Left kidney (tissue), 8 donors: ENCODE measurements at places on chromosomes 3 and 15.
A peak's percentile ranks its signal among the peaks of the same experiment; 100 is the strongest.

- no peak for DNase-seq
These were observed 244.7 kb upstream of the ZPLD1 start for GRCh38 chr3:102189956-102190723.

DNA sequence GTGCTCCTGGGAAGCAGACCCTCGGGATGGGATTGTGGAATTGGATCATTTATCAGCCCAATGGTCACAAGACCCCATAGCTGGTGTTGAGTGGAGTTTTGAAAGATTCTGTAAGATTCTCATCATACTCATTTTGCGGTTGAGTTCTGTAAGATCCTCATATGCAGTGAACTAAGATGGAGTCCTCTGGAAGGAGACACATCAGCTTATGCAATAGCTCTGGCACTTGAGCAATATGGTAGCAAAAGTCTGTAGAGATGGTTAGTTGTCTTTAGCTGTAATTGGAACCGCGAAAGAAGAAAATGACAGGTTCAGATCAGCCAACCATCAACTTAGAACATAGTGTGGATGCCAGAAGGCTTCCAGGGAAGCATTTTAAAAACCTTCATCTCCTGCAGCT, 184.5 kb upstream of the TSC22D2 start:
- no peak for DNase-seq

DNA sequence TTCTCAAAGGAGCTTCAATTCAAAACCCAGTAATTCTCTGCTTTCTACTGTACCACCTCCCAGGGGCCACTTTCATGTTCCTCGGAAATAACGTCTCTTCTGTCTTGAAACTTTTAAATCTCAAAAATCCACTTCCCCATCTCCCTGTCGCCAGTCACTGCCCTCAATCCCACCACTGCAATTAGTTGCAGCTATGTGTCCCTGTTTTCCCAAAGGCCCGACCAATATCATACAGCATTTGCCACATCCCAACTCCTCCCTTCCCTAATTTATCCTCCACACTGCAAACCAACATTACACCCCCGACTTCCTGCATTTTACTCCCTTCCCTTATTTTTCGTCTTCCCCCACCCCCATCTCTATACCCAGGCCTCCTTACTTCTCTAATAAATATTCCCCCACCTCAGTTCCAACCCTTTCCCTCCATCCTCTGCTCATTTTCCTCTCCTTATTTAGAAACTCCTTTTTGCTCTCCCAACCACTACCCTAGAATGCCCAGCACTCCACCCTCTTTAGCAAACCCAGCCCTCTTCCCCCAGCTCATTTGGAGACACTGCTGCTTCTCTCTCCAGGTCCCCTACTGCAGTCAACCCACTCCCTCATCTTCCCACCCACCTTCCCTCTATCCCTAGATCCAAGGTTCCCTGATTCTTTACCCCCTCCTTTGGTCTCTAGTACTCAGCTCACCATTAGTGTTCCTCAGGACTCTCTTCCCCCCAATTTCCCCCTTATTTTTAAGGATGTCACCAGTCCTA, 1.1 kb downstream of the NPTN start:
- no peak for DNase-seq

DNA sequence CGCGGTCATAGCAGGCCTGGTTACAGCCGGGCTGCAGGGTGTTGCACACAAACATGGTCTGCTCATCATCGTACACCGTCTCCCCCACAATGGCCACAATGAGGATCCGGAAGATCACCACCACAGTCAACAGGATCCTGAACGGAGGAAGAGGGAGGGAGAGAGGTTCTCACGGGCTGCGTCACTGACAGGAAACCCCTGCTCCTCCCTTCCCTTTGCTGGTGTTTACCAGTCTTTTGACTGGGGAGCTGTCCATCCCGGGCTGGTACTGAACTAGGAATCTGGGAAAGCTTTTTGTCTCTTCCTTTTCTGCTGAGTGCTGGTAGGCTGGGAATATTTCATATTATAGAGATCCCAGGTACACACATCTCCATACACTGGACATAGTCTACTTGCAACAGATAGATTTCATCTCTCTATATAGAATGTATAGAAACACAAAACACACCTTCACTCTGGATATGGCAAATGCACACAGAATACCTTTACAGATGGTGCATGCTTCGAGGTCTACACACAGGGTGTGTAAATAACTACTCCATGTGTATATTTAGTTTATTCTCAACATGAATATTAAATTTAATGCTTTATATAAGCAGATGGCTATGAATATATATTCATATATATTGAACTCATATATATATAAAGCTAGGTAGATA, 1.4 kb downstream of the GJD2 start:
- peak; percentile 83 for DNase-seq

- no peak for DNase-seq
These were observed 49.1 kb upstream of the RAB6B start for GRCh38 chr3:133944641-133945380.

- no peak for DNase-seq
These were observed at the start of gene PRR20G for GRCh38 chr3:127287840-127288239. TSS of gene PRR20G (minus strand) at chr3:127288046. CDS start at chr3:127287365, 681 bp downstream.
